T-helper 17 cell (primary cell): ENCODE measurements at places on chromosomes 5 and 9. TPM values are rescaled to one million over a fixed set of nuclear protein-coding genes. Genes with fewer than 3 reads are reported as not detected.
A peak's percentile ranks its signal among the peaks of the same experiment; 100 is the strongest.

- peak overlapping the region; percentile 15 for H3K4me3 ChIP-seq
- no peaks in the 10 kb centered on the region for H3K27me3 ChIP-seq
- H3K4me1 ChIP-seq, result peaks cover 31% of the 10 kb centered on the region
- H3K27ac ChIP-seq, result peak overlapping the region; percentile 12
Measured at GRCh38 chr9:85716031-85716877, 25.5 kb downstream of the AGTPBP1 start.

GRCh38 chr5:33494466-33494865, 53.7 kb downstream of the TARS1 start:
- no peak for DNase-seq
- no peaks in the 10 kb centered on the region for H3K27me3 ChIP-seq
- H3K36me3 ChIP-seq, result no peaks in the 10 kb centered on the region
- H3K4me3 ChIP-seq, result no peak overlapping the region
- no peaks in the 10 kb centered on the region for H3K4me1 ChIP-seq

The OR1J2 gene
- total RNA-seq, result 0.30 TPM

The NUP155 gene
- total RNA-seq, result 25.0 TPM

The C9orf50 gene
- total RNA-seq, result not detected

DNA sequence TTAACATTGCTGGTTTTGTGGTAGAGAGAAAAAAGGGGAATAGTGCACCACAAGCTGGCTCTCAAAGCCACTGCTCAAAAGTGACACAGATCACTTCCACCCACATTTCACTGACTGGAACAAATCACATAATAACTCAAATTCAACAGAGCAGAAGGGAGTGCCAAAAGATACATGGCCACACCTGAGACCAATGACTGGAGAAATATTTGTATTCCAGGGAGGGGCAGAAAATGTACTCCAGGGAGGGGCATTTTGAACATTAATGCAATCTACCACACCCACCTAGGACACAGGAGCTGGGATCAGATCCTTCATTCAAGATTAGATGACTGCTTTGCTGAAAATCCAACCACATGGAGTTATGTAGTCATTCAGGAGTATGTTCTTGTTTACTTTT, 44.8 kb upstream of the ALDOB start:
- H3K4me1 ChIP-seq, result peaks cover 2% of the 10 kb centered on the region
- no peak overlapping the region for H3K4me3 ChIP-seq
- peaks cover 78% of the 10 kb centered on the region for H3K27me3 ChIP-seq
- DNase-seq, result no peak
- peaks cover 2% of the 10 kb centered on the region for H3K36me3 ChIP-seq
